ENCODE measurements at places on chromosomes 11 and 22.
A peak's percentile ranks its signal among the peaks of the same experiment; 100 is the strongest.

DNA sequence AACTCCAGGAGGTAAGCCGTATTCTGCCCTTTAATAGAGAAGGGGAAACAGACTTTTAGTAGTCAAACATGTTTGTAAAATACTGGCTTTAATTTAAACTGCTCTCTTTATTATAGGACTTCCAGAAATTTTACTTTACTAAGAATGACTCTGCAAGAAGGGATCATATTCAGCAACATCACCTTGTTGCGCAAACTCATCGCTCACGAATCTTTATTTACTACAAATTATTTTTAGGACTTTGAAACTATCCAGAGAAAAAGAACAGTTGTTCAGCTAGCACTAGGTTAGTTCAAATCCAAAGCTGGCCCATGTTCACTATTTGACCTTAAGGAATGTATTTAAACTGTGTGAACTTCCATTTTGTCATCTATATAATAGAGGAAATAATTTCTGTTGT lies 498.3 kb upstream of the TENM4 start:
- no peak for DNase-seq

GRCh38 chr11:35815556-35816315 lies 128.1 kb upstream of the LDLRAD3 start:
- DNase-seq: peak; percentile 18

DNA sequence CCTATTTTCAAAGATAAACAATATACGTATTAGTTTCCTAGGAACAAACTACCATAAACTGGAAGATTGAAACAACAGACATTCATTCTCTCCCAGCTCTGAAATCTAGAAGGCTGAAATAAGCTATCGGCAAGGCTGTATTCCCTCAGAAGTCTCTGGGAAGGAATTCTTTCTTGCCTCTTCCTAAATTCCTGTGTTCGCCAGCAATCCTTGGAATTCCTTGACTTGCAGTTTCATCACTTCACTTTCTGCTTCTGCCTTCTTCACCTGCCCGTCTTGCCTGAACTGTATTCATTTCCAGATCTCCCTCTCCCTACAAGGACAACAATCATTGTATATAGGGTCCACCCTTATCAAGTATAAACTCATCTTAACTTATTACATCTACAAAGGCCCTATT lies 17.7 kb upstream of the PRDM10 start:
- no peak for DNase-seq

DNA sequence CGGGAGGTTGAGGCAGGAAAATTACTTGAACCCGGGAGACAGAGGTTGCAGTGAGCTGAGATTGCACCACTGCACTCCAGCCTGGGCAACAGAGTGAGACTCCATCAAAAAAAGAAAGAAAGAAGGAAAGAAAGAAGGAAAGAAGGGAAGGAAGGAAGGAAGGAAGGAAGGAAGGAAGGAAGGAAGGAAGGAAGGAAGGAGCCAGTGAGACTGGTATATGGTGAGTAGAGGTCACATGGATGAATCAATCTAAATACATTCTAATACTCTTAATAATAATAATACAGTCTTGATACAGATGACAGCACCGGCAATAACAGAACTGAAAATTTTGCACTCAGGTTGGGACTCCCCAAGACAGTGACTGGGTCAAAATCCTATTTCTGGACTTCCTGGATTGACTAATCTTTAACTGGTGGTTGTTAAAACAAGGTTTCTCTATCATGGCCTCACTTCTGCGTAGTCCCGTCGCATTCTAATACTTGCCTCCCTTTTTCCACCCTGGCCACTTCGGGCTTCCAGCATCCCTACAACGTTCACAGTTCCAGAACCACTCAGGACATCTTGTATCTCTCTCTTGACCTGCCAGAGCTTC lies 53.5 kb upstream of the EIF3M start:
- no peak for DNase-seq

GRCh38 chr11:34438529-34439507 lies at the start of gene CAT:
TSS of gene CAT (plus strand) at chr11:34438934. CDS start at chr11:34439014, 80 bp downstream.
- DNase-seq: peak; percentile 94

GRCh38 chr22:21032868-21033688 lies 717 bp upstream of the SLC7A4 start:
- DNase-seq: no peak

- no peak for DNase-seq
These were observed 15.6 kb downstream of the SDHAF2 start for GRCh38 chr11:61445516-61445915.

- DNase-seq: peak; percentile 32
These were observed at the start of gene CDPF1 for GRCh38 chr22:46250035-46250782. TSS of gene CDPF1 (minus strand) at chr22:46250293. CDS start at chr22:46248284, 2,009 bp downstream.

- DNase-seq: peak; percentile 51
These were observed 23.8 kb upstream of the FZD4 start for GRCh38 chr11:86978756-86979608.

GRCh38 chr11:43316451-43316850 lies 4.7 kb downstream of the API5 start:
- no peak for DNase-seq

DNA sequence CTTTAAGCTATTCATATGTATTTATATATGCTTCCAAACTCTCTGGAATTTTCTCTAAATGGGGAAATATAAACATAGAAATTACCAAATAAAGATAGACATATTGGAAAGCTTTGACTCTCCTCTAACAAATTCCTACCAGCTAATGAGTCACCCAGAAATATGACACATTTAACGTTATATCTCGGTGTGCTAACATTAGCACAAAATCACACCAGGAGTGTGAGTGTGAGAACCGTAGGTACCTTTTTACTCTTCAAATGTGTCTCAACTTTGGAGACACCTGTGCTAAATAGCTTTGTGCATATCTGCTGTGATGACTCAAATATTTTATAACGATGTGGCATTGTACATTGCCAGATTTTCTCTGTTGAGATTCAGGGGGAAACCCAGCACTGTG lies 714.4 kb downstream of the METTL15 start:
- no peak for DNase-seq

DNA sequence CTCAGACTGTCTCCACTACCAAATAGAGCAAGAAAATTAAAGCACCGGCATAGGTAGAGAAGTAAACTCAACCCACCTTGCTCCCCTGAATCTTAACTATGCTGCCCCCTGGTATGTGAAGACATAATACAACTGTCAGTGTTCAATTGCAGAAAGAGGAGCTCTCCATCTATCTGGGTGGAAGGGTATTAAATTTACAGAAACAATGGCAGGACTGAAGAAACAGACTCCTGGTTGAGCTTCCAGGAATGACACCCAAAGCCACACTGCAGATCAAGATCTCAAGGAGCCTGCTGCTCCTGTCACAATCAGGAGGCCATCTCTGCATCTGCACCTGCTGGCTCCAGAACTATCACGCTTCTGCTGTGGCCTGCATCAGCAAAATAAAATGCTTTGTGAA lies 132.1 kb upstream of the BMAL1 start:
- DNase-seq: no peak

GRCh38 chr11:11291041-11292015 lies 61.7 kb downstream of the CSNK2A3 start:
- DNase-seq: no peak

- no peak for DNase-seq
These were observed 61.8 kb upstream of the MTNR1B start for GRCh38 chr11:92907671-92908070.

- no peak for DNase-seq
These were observed 56.3 kb downstream of the CD82 start for GRCh38 chr11:44621784-44622183.

- no peak for DNase-seq
These were observed 10.5 kb upstream of the ZFTA start for GRCh38 chr11:63779039-63779438.

GRCh38 chr22:40056559-40056958 lies 61.8 kb downstream of the FAM83F start:
- DNase-seq: no peak

DNA sequence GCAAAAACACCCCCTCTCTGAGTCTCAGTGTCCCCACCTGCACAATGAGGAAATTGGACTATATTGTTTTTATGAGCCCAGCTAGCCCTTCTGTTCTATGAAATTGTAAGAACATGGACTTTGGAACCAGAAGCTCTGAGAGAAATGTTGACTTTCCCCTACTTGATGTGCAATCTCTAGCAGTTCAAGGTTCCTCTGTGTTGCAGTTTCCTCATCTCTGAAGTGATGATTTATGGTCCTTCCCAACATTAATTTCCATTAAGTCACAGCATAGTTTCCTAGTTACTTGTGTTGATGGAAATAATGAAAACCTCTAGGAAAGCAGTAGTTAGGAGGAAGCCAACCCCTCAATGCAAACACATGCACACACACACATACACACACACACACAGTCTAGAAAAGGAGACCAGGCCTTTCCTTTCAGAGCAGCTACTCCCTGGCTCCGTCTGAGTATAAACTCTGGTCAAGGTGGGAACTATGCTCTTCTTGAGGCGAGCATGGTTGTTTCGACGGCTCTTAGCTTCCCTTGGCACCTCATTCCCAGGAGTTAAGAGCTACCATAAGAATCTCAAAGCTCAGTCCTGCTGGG lies 518.4 kb downstream of the SOX6 start:
- no peak for DNase-seq

DNA sequence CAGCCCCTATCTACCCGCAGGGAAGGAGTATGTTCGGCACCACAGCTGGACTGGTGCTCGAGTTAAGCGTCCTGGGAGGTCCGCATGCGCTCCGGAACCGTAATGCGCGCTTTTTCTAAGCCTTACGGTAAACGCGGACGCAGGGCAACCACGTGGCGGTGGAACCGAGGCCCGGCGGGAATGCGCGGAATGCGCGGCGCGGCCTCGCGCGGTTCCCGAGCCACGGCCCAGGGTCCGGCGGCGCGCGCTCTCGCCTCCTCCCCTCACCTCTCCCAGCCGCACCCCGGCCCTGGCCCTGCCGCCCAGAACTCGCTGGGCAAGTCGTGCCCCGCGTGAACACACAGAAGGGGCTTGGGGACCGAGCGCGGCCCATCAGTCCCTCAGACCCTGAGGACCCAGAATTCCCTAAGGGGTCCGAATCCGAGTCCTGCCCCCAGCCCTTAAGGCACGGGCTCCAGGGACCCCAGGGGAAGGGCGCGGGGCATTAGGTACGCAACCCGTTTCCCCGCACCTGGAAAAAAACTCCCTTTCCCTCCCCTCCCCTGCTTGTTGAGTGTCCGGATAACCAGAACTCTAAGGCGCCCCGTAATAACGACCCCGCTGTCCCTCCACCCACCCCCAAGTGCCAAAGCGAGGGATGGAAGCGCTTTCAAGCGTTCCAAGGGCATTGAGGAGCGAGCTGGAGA lies 4.3 kb upstream of the CCND1 start:
- no peak for DNase-seq

DNA sequence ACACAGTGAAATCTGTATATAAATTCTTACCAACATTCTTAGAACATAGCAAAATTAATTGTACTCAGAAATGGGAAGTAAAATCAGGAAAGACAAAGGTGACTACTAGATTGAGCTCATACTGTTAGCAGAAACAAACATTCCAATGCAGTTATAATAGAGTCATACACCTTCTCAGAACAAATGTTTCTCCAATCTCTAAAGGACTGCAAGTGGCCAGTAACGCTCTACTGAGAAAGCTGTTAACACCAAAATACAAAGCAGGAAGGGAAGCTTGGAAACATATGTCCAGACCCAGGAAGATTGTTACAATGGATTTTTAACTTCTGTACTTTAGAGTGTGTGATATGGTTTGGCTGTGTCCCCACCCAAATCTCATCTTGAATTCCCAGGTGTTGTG lies 341.5 kb downstream of the LARGE1 start:
- no peak for DNase-seq

DNA sequence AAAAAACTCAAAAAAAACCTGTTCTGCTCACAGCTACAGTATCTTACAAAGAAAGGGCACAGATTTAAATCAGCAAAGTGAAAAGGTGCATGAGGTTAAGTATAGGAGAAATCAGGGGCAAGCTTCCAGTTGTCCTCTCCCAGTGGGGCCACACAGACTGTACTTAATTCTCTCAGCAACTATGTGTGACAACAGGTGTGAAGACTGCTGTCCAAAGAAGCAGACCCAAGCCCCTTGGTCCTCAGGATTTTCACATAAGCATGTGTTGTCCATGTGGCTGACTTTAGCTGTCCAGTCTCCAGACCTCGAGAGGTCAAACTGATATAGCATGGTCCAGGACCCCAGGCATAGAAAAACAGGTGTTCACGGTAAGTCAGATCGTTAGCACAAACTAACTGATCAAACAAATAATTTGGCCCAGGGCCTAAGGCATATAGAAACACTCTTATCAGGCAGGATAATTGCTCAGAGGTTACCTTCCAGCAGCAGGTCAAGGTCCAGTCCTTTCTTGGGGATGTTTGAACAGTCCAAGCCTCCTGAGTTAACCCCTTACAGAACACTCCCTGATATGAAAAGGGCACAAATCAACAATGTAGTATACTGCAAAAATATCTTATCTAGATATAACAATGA lies 21.1 kb upstream of the CSTF3 start:
- no peak for DNase-seq

- no peak for DNase-seq
These were observed 29.6 kb downstream of the TRIM29 start for GRCh38 chr11:120108154-120108784.

GRCh38 chr22:27808451-27809225 lies 7.1 kb upstream of the MN1 start:
- DNase-seq: no peak

GRCh38 chr11:64456509-64457320 lies 97.8 kb downstream of the RPS6KA4 start:
- DNase-seq: no peak

DNA sequence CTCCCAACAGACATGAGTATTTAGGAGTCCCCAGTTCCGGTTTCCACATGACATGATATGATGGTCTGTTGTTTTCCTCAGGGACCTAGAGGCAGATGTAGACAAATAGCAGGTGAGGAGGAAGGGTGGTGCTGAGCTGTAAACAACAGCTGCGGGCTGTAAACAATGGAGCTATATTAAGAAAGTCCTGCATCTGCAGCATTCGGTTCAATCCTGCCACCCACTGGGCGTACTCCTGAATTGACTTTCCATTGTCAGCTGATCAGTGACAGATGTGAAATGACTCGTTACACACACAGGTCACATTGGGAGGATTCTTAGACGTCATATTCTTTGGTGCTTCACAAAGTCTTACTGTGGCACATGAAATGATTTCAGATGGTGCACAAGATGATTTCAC lies 26.8 kb upstream of the RAG1 start:
- DNase-seq: peak; percentile 30

DNA sequence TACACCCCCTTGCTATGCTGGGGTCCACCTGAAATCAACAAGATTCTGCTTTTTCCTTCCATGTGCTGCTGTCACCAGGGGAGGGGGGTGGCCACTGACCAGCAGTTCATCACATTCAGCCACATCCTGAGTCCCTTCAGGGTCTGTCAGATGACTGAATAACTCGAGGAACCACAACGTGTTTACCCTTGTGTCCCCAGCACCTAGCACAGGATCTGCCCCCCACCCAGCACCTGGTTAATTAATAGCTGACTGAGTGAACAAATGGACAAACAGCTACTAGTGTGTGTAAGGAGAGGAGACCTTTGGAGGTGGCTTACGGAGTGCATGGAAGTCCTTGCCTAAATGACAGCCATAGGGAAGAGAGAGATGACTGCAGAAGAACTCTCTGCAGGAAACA lies 119.5 kb upstream of the NCAM1 start:
- no peak for DNase-seq

GRCh38 chr22:45398214-45398613 lies 15.2 kb downstream of the SMC1B start:
- no peak for DNase-seq

GRCh38 chr22:22120160-22120559 lies 124.4 kb upstream of the VPREB1 start:
- no peak for DNase-seq

GRCh38 chr11:124179310-124179709 lies 3.8 kb upstream of the OR10D3 start:
- no peak for DNase-seq

GRCh38 chr11:133956650-133957633 lies at the start of gene IGSF9B:
TSS of gene IGSF9B (minus strand) at chr11:133956968. CDS start at chr11:133956754, 214 bp downstream.
- peak; percentile 70 for DNase-seq

All from LNCaP clone FGC (cell line).